ENCODE measurements at places on chromosomes 16 and 17.

DNA sequence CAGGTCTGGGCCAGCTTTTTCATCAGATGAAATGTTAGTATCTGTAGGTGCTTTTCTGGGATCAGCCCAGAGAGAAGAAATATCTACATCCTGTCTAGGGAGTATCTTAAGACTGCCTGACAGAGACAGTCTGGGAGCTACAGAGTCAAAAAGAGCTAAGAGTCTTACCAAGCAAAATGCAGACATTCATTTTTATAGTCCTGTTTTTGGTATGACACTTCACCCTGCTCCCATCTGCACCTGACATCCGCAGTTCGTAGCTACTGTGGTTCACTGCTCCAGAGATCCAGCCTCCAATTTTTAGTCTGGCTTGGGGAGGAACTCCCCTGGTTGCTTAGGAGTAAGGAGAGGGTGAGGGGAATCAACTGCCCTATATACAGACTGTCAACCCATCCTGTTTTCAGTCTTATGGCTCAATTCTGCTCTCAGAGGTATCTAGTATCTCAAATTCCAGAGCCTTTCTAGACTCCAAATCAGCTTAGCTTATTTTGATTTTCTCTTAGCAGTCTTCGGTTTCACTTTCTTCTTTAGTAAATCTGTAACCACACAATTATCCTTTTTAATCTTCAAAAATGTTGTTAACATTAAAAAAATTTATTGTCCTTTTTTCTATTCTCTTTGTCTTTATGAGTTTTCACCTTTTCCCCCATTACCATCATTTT lies 97.8 kb downstream of the TMEM100 start:
- DNase-seq, result no peak

DNA sequence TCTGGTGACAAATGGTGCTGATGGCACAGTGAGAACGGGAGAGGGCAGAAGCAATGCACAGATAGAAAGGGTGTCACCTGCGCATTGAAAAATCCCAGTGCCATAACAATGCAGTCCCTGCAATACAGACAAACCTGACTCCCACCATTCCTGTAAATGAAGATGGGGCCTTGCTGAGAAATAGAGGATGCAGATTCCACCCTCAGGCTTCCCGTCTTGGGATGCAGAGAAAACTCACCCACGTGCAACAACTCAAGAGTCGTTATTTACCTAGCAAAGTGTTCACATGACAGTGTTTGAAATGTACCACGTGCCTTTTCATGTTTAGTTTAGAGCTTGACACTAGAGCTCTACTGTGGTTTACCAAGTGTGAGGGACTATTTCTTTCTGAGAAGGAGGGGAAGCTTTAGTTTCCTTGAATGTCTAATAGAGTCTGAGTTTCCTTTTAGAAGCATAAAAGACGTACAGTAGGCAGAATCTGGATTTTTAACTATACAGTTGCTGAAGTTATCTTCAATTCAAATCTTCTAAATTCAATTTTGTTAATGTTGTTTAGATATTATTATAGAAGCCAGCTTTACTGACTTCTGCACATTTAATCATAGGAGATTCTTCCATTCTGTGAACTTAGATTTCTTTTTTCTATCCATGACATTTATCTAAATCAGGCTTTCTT lies 35.6 kb downstream of the WWOX start:
- no peak for DNase-seq

DNA sequence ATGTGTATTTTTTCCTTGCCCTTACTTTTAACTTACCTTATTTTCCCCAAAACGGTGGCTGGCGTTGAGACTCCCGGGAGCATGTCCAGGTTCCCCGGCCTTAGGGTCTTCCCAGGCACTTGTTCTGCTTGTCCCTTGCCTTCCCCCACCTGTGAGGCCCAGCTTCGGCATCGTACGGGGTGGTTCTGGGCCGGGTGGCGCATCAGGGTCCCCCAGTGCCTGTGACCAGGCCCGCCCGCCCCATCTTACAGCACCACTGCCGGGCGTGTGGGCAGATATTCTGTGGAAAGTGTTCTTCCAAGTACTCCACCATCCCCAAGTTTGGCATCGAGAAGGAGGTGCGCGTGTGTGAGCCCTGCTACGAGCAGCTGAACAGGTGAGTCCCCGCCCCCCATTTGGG lies 7.4 kb downstream of the HGS start:
- no peak for DNase-seq

DNA sequence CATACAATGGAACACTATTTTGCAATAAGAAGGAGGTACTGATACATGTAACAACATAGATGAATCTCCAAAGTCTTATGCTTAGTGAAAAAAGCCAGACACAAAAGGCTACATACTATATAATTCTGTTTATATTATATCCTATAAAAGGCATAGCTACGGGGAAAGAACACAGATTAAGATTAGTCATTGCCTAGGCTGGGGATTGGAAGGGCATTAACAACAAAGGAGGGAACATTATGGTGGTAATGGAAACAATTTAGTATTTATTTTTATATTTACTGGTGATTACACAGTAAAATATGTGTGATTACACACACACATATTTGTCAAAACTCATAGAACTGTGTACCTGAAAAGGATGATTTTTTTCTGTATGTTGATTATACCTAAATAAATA lies 278.1 kb downstream of the ZFHX3 start:
- no peak for DNase-seq

GRCh38 chr17:55996826-55997225 lies 156.4 kb upstream of the ANKFN1 start:
- DNase-seq, result no peak

DNA sequence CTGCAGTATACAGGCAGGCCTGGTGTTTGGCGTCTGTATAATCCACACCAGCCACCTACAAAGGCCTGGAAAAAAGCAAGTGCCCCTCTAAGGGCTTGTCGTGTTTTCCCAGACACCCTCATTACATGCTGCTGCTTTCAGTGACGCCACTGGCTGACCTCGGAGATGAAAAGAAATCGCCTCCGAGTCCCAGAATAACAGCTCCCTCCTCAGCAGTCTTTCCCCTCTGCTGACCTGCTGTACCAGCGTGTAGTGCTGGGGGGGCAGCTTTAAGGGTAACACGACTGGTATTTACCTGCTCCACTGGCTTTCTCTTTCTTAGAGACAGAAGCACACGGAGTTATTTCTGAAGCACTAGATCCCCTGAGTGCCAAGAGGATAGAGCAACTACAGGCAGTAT lies 296.8 kb downstream of the GRIN2A start:
- DNase-seq, result no peak

- no peak for DNase-seq
Measured at GRCh38 chr17:76492123-76492988, 8.9 kb downstream of the RHBDF2 start.

DNA sequence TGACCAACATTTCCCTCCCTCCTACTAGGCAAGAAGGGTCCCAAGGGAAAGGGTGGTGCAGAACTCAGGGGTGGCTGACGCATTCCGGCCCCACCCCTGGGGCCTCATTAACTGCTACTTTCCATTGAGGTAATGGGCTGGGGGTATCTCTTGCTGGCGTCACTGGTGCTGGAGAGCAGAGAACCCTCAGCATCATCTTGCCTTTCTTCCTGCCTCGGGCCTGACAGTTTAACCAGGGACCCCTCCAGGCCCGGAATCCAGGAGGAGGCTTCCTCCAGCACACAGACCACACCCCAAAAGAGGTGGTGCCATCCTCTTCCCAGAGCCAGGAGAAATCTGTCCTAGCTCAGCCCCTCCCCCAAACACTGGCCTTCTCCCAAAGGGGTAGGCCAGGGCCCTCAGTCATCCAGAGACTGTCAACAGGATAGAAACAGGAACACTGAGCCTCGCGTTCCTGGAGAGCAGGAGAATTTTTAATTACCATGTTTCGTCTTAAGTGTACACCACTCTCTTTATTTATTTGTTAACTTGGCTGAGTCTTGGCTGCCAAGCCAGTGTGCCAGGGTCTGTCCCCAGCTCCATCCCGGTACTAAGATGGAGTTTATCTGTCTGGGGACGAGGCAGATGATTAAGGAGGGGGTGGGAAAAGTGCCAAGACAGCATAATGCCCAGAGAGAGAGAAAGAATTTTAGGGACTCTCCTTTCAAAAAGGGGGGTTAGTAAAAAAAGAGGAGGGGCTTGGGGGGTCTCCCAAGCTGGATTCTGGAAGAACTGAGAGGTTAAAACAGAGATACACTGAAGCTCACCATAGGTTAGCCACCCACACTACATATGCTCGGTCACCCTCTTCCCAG lies 5.1 kb downstream of the ETV4 start:
- DNase-seq, result no peak

- no peak for DNase-seq
Measured at GRCh38 chr16:81567987-81568748, 123.6 kb downstream of the CMIP start.

GRCh38 chr16:88404769-88405168 lies 22.0 kb downstream of the ZNF469 start:
- DNase-seq, result no peak

GRCh38 chr16:27289669-27290068 lies 21.1 kb upstream of the NSMCE1 start:
- DNase-seq, result peak; percentile 61

GRCh38 chr17:40417258-40417608 lies 463 bp downstream of the TOP2A start:
- DNase-seq, result no peak

DNA sequence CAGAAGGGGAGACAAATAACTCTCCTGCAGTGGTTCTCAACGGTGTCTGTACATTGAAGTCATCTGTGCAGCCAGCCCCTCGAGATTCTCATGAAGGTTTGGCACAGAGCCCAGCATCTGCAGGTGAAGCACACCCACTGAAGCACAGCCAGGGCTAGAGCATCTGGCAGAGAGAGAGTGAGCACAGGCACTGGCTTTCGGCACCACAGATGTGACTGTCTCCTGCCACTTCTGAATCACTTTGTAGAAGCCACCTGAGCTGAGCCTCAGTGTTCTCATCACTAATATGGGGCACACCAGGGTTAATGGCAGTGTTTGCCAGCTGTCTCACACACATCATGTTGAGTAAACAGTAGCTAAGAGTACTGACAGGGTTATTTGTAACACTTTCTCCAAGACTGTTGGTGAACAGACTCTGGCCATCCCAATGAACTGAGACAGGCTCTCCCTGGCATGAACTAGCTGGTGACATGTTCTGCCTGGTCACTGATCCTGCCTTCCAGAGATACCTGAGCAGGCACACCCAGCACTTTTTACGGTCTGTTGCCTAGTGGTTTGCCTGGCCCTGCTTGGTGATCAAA lies 10.9 kb downstream of the HSPB9 start:
- DNase-seq, result peak; percentile 16

DNA sequence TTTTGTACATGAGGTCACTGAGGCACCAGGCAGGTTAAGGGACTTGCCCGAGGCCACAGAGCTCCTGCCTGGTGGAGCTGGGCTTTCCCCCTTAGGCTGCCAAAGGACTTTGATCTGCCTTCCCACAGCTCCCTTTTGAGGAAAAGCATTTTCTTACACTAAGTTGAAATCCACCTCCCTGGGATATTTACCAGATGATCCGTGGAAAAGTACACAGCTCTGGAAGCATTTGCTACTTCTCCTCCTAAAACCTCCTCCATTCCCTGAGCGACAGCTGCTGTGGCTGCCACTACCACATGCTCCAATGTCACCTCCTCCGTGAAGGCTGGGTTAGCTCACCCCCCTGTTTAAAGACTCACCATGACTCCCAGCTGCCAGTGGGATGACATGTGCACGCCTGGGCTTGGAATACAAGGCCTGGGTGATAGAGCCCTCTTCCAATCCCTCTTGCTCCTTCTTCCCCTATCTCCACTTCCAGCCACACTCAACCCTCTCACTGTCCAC lies 1.2 kb upstream of the MPRIP start:
- DNase-seq, result no peak

DNA sequence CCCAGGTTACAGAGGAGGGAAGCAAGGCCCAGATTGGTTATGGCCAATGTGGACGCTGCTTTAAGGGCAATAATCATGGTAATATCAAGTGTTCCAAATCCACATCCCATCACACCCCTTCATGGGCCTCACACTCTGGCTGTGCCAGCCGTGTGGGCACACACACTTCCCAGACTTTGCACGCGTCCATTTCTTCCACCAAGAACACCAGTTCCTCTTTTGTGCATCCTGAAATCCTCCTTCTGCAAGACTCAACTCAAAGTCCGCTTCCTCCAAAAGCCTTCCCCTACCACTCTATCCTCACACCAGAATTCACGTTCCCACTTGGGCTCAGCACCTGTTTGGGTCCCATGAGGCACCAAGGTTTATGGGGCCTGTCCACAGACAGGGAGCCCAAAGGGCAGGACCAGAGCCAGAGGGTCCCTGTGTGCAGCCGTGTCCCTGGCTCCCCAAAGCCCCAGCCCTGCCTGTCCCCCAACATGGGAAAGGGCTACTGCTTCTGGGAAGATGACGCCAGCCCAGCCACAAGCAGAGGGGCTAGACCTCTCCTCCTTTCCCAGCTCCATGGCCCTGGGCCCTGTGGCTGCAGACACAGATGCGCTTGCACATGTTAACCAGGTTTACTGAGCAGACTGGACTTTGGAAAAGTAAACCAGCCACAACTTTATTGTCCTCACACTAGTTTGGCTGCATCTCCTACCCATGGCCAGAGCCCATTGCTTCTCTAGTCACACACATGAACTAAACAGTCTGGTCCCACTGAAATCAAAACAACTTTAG lies 20.3 kb downstream of the SPNS3 start:
- DNase-seq, result no peak

DNA sequence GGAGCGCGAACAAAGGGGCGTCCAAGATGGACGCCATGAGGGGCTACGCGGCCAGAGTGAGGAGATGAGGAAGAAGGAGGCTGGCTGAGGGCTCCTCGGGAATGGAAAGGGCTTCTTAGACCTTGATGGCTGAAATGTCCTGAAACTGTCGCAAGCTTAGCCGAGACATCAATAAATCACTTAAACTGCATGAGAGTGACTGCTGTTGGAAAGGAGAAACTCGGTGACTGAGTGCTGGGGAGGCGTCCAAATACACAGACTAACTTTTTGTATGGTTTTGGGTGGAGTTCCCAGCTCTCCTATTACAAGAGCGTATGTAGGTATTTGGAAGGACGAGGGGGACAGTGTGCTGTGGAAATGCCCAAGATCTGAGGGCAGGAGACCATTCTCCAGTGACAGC lies 1.4 kb upstream of the GEMIN4 start:
- no peak for DNase-seq

DNA sequence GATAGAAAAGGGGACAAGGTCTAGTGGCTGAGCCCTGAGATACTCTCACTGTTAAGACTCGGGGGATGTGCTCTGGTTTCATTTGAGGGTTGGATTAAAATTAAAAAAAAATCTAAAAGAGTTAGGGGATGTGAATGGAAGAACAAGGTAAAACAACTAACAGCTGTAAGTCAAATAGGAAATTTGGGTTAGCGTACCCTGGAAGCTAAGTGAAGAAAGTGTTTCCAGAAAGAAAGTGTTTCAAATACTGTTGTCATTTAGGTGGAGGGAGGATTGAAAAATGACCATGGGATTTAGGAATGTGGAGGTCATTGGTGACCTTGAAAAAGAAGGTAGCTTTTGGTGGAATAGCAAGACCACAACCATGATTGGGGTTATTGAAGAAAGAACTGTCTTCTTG lies 37.7 kb downstream of the PPM1D start:
- no peak for DNase-seq

DNA sequence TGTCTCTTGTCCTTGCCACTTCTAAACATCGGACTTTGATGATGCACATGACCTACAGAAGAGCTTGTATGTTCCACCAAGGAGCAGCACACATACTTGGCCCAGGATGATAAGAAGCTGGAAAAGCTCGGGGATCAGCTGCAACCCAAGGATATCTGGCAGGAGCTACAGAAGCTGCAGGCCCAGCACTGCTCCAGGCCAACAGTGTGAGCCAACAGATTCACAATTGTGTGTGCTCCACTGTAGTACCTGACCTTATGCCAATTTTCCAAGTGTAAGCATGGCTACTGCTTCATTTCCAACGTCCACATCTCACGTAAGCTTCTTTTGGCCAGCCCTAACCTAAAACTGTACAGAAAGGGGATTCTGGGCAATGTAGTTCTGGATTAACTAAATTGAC lies 83.4 kb downstream of the COX10 start:
- no peak for DNase-seq

- no peak for DNase-seq
Measured at GRCh38 chr16:84156342-84156784, 11.3 kb downstream of the DNAAF1 start.
